ENCODE measurements at places on chromosomes 5 and 9.
A peak's percentile ranks its signal among the peaks of the same experiment; 100 is the strongest.

DNA sequence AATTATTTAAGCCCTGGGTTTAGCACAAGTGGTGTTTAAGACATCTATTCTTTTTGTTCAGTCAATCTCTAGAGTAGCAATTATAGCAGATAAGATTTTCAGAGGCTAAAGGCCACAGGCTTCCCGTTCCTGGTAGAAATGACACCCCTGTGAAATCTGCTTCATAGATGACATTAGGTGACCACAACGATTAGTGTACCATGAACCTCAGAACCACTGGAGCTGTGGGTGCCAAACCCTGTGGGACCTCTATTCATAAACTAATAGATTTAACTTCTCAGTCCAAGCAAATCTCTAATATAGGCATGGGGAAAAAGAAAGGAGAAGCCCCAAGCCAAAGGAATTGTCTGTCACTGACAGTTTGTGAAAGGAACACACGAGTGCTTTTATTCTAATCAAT is 207.4 kb downstream of the ARRDC3 start:
- DNase-seq, result no peak

DNA sequence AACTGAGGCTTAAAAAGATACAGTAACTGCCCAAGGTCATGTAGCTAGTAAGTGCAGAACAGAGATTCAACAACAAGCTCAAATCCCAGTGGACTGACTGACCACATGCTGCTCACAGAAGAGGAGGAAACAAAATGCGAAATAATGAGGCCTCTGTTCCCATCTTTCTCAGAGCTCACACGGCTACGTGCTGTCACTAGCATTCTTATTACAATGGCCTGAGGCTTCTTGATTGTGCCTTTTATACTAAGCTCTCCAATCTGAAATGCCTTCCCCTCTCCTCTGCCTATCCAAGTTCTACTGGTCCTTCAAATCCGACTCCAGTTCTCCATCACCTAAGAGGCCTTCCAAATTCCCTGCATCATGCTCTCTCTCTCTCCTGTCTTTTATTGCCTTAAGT is 26.0 kb downstream of the SGTB start:
- DNase-seq, result no peak

DNA sequence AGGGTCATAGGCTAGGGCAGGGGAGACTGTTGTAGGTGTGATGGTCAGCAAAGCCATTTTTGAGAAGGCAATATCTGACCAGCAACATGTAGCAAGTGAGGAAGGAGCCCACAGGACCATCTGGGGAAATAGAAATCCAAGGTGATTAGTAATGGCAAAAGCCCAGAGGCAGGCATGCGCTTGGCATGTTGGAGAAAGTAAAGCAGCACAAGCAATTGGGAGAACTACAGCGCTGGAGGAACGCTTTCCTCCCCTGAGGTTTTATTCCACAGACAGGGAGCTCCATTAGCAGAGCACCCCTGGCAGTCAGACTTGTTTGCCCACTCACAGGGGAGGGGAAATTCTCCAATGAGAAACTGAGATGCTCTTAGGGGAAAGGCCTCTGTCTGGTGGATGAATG is 54.8 kb upstream of the FOXB2 start:
- no peak for DNase-seq

GRCh38 chr5:93421987-93422401 is 159.0 kb downstream of the NR2F1-AS1 start:
- no peak for DNase-seq

DNA sequence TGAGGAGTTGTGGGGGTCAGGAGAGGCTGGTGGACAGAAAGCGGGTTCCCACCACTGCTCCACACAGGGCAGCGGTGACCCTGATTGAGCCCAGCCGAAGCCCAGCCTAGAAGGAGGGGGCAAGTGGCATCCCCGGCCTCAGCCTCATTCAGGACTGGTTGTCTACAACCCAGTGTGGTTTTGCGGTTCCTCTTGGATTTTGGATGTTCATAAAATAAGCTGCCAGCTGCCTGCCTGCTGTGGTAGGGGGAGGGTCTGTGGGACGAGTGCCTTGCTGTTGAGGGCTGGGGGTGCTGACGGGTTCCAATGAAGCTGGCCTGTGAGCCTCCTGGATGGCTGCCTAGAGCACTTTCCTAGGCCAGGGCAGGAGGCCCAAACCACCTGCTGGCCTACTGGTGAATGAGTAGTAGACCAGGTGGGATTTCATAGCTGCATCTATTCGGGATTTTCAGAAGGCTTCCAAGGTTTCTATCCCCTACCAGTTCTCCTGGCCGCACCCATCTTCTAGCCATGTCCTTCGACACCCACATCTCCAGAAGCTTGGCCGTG is 102.4 kb downstream of the NDFIP1 start:
- DNase-seq, result no peak

GRCh38 chr5:77255617-77256016 is 45.1 kb downstream of the PDE8B start:
- no peak for DNase-seq

DNA sequence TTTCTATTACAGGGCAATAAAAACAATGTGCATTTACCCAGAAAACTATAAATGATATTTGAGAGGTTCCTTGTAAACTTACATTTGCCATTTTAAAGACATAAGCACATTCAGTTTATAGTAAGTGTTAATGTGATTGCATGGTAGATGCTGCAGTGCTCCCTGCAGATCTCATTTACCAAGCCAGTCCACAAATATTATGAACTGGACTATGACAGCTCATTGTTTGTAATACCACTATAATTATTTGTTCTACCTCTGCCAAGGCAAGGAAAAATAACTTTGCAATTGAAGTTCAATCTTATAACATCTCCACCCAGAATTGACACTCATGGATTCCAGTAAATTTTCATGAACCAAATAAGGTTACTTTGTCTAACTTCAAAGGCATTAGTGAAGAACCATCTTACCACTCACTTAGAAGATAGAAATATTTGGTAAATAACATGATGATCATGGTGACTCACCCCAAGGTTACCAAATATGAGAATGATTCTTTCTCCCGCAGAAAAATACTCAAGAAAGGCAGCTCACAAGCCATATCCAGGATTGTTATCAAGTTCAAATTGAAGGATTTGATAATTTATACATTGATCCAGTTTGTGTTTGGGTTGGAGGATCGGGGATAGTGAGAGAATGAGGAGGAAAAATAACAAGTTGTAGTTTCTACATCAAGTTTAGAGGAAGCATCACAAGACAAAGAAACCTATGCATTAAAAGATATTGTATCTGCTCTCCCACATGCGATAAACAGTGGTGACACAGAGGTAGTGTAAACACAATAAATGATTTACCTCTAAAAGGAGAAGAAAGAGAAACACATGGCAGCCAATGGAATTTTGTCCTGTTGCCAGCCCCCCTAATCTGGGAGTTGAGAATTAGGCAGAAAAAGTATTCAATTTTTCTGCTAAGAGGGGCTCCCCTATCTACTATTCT is 29.5 kb downstream of the CDH9 start:
- no peak for DNase-seq

DNA sequence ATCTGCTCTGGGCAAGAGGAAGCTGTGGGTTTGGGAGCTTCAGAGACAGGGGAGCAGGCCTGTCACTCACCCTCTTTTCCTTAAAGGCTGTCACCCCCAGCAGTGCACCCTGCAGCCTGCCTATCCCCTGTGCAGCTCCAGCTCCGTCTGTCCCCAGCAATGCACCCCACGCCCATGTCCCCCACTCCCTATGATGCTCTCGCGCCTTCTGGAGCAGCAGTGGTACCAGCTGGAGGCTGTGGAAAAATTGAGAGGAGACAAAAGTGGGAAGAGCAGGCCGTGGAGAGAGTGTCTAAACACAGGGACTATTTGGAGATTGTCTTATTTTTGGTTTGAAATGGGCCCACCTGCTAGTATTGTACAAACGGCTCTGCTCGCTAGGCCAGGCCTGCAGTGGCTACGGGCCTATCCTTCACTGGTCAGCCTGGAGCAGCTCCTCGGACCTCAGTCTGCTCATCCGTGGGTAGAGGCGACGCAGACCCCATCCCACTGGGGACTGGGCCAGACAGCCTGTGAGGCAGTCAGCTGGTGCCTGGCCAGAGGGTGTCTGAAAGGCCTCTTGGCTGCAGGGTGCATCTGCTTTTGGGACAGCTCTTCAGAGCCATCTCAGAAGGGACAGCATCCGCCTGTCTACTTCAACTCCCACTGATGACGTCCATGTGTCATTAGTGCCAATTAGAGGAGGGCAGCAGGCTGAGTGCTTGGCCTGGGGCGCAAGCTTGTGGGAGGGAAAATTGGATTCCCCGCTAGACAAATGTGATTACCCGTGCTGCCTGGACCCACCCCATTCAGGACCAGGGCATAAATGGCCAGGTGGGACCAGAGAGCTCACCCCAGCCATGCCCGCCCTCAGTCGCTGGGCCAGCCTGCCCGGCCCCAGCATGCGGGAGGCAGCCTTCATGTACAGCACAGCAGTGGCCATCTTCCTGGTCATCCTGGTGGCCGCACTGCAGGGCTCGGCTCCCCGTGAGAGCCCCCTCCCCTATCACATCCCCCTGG is at the start of gene DBH:
DBH (plus strand) TSS at position 831 of the 999 bp plus-strand sequence; CDS start at position 840, 9 bp downstream.
- DNase-seq, result no peak

- peak; percentile 37 for DNase-seq
Observed at GRCh38 chr5:82354543-82354942, 76.4 kb upstream of the RPS23 start.

DNA sequence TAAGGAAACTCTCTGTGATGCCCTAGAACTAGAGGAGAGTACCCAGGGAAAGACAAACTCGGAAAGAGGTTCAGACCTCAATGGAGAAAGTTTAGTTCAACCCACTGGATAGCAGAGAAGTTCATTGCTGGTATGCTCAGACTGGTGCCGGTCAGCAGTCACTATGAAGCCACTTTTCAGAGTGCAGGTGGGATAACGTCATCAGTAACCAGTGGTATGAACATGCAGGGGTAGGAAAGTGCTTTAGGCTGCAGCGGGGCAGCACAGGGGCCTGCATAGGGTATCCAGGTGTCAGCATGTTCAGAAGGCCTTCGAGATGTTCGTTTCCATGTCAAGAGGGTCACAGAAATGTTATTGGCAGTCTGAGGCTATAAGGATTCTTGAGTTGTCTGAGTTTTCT is 20.8 kb upstream of the ANKRD55 start:
- DNase-seq, result no peak

DNA sequence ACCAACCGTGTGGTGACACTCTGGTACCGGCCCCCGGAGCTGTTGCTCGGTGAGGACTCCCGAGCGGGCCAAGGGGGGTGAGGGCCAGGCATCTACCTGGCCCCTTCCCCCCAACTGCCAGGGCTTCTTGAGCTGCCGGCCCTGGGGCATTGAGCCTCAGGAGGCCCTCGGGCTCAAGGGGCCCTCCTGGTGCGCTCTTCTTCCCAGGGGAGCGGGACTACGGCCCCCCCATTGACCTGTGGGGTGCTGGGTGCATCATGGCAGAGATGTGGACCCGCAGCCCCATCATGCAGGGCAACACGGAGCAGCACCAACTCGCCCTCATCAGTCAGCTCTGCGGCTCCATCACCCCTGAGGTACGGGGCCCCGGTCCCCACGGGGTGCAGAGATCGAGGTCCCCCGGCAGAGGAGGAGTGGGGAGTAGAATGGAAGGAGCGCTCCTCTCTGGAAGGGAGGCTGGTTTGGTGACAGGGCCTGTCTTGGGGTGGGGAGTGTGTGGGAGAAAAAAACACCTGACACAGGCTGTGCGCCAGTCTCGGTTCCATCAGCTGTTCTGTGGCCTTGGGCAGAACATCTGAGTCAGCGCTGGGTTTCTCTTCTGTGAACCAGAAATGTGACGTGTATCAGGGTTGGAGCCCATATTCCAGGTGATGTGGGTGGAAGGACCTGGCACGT is 2.6 kb downstream of the CDK9 start:
- no peak for DNase-seq

DNA sequence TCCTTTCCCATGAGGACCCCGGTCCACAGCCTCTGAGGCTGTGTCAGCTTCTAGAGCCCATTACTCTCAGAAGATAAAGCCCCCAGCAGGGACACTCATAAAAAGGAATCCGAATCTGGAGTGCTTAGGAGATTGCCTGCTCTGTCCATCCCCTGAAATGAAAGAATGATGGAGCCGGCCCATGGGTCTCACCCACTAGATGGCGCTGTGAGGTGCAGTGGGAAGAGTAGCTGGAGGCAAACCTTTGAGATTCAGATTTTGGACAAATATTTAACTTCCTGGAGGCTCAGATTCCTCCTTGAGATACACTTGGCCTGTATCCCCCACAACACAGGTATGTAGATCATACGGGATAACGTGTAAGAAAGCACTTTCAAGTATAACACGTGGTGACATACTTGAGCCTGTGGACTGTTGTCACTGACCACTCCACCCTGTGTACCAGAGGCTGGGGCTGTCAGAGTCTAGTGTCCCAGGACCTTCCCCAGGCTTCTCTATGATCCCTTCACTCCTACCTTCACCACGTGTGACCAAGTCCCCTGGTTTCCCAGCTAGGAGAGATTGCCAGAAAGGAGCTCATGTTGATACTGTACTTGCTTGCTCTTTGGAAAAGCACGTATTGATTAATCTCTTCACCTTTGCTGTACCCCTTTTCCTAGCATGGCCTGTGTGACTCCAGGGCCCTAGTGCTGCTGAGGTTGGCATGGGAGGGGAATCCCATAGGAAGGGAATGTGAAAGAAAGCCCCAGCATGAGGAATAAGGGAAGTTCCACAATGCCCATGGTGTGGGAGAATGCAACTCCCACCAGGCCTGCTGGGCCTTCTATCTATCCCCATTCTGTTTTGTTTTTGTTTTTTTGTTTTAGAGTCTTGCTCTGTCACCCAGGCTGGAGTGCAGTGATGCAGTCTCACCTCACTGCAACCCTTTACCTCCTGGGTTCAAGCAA is 32.1 kb downstream of the TRMO start:
- peak; percentile 42 for DNase-seq

GRCh38 chr5:177475563-177476427 is 2.4 kb upstream of the DBN1 start:
- DNase-seq, result no peak

- DNase-seq, result no peak
Observed at GRCh38 chr9:35079041-35079425, 709 bp downstream of the FANCG start.

GRCh38 chr5:158450751-158451171 is 591.8 kb upstream of the CLINT1 start:
- no peak for DNase-seq

DNA sequence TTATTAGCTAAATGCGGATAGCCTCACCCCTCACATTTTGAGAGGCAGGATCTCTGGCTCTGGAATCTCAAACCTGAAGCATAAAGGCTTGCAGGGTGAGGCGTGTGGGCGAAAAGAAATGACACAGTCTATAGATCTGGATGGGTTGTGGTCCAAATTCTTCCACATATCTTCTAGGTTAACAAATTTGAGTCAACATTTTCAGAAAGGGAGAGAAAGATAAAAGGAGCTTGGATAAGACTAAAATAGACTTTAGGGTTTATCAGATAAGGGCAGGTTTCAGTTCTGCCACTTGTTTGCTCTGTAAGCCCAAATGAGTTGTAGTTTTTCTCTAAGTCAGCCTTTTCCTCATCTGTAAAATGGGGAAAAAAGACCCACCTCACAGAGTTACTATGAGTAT is 220.9 kb downstream of the TRIM32 start:
- no peak for DNase-seq

GRCh38 chr5:10708189-10708944 is 52.7 kb downstream of the DAP start:
- no peak for DNase-seq

All from inflammatory macrophage (primary cell).